ENCODE measurements at places on chromosomes 1 and 21. TPM values are rescaled to one million over a fixed set of nuclear protein-coding genes. Genes with fewer than 3 reads are reported as not detected.

DNA sequence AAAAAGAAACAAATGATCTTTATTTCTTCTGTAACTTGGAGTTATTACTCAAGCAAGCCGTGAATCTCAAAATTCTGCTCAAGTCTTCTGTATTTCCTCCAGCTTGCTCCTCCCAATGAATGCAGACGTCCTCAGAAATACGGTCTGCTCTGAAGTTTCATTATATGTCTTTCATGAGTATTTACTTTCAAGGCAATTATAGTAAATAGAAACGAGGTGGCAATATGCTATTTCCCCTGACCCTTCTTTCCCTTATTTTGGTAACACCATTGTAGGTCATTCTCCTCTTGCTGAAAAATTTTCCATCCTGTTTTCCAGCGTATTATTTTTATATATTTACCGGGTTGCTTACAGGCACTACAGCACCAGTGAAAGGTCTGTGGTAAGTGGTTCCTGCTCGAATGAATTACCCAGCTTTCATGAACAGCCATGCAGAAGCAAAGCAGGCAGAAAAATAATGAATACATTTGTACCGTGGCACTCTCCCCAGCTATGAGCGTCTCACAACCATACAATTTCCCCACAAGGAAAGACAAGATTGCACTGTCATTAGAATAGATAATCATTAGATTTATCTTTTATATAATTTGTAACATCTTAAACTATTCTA lies 350.9 kb upstream of the PKN2 start:
- DNase-seq, result no peak

DNA sequence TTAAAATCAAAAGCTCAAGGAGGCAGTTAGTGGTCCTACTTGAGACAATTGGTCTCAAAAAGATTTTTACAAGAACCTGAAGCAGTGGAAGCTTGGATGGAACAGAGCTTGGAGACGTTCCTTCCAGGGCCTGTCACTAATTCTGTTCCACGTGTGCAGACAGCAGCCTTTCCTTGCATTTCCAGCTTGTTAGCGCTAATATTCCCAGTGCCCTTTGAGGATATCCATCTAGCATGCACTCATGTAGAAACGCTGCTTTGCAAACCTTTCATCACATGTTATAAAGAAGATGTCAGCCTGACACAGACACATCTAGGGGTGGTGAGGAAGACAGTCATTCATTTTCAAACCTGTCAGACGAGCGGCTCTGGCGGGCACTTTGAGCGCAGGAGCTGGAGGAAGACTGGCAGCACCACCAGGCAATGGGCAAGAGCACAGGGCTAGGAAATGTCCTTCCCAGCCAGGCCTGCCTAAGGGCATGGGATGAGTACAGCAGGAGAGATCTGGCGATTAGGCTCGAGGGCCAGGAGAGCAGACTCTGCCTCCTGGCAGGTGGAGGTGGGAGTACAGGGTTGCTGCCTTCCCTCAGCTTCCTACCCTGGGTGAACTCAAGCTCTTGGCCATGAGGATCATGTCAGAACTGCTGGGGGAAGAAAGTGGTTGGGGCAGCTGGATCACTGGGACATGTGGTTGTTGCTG lies 55.5 kb downstream of the CASQ2 start:
- no peak for DNase-seq

- DNase-seq, result no peak
Measured at GRCh38 chr1:212412374-212412773, 2.3 kb downstream of the PACC1 start.

DNA sequence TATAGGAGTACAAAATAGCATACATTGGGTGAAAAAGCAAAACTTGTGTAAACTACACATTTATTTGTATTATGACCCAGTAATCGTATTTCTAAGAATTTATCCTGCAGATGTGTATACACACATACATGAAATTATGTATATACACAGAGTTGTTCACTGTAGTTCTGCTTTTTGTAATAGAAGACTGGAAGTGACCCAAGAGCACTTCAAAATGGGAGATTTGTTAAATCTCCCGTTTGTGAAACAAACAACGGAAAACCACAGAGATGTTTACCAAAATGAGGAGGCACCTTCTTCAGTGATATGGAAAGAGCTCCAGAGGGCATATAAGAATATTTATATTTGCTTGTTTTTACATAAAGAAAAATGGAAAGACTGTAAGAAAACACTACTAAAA lies 18.0 kb upstream of the MNDA start:
- no peak for DNase-seq

GRCh38 chr1:180257486-180257885 lies 27.4 kb downstream of the LHX4 start:
- no peak for DNase-seq

- DNase-seq, result peak; percentile 57
Measured at GRCh38 chr1:77857552-77857951, 30.9 kb upstream of the NEXN start.

DNA sequence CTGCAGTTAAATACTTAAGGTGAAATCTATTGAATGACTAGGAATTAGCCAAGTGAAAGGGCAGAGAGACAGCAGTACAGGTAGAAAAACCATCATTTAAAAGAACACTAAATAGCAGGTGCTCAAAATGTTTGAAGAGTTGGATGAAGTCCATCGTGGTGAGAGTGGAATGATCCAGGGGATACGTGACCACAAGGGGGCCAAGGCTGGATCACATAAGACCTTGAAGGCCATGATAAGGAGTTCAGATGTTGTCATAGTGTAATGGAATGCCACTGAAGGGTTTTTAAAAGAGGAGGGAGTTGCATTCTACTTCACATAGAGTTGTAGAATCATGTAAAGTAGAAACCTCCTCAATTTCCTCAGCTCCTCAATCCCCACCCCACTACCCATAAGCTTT lies 34.8 kb upstream of the HOOK1 start:
- no peak for DNase-seq

GRCh38 chr1:221543529-221544120 lies 198.3 kb downstream of the DUSP10 start:
- DNase-seq, result peak; percentile 54

TDRD10 gene
- total RNA-seq, result not detected

HUNK gene
- total RNA-seq, result 1.1 TPM

UCHL5 gene
- total RNA-seq, result 12.9 TPM

ALG14 gene
- 2.0 TPM for total RNA-seq

AKIRIN1 gene
- 63.9 TPM for total RNA-seq

DNA sequence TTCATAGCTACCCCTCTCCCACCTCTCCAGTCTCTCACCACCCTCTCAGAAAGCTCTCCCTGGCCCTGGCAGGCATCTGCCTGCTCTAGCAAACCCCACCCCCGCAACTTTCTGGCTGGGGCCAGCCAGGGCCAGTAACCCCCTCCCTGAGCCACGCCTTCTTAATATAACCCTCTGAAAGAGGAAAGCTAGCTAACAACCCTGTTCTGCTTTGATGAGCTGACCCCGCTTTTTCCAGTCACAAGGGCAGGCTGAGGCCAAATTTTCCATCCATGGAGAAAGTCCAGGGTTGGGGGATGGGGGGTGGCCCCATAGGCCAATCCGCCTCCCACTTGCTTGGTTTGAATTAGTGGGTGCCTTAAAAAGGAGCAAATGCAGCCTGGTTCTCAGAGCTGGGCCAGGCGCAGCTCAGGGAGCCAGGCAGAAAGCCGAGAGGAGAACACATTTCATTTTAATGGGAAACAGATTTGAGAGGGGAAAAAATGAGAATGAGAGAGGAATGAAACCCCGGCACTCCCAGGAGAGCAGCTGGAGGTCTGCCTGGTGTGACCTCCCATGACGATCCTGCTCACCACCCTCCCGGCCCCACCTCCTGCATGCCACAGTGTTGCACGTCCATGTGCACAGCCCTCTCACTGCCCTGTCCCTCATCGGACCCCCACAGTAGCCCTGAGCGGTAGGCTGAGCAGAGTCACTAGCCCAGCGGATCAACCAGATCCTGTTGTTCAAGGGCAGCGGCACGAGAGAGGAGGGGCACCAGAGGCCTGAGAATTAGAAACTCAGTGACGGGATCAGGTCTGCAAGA lies 62.3 kb downstream of the OPTC start:
- peak; percentile 85 for DNase-seq

- DNase-seq, result no peak
Measured at GRCh38 chr1:19925342-19926070, 2.1 kb upstream of the PLA2G2E start.

DNA sequence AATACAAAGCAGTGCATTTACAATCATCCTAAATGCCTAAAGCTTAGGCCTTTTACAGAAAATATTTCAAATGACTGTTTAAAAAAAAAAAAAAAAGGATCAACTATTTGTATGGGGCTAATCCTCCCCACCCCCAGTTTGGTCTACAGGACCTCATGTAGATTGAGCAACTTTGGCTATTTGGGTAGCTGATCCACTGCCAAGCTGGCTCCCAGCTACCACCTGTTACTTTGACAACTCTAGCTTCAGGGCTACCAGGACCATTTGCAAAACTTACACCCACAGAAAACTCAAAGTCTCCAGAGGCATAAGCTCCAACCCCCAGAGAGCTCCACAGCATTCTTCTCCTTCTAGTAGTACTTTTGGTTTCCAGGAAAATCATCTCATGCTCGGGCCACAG lies 29.4 kb downstream of the JAK1 start:
- DNase-seq, result peak; percentile 29

- DNase-seq, result peak; percentile 46
Measured at GRCh38 chr1:201783058-201783457, 45.9 kb upstream of the IPO9 start.

DNA sequence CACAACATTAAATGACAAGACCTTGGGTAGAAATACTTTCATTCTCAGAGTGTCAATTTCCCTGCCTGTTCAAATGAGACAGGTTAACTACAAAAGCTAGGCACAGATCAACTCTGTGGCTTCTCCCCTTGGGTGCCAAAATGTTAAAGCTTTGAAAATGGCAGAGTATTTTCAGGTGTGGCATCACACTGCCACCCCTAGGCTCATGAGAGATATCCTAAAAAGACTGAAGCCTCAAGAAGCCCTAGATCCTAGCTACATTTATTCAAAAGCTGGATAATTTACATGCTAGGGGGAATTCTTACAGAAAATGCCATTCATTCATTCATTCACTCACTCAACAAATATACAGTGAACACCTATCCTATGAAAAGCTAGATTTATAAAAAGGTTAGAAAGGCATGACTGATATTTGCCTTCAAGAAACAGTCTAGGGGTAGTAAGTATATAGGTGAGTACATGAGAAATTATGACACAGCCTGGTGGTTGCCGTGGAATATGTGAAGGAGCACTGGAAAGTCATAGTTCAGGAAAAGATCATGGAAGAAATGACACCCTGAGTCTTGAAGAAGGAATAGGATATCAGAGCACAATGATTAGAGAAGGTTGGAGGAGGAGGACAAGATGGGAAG lies 15.9 kb upstream of the RAB4A start:
- DNase-seq, result no peak

TMEM269 gene
- total RNA-seq, result not detected

DNA sequence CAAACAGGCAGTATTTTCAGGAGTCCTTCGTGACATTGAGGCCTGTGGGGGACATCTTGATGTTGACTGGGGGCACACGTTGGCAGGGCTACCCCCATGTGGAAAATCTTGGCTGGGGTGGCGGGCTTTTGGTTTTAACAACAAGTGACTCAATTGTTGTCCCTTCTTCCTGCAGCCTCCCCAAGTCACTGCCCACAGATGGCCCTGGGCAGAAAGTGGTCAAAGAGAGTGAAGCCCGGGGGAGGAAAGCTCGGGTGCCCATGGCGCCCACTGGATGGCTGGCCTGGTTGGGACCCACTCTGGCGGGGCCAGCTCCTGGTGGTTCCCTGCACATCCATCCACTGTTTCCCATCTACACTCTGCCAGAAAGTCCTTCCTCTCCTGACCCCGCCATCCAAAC lies 24.6 kb upstream of the ZNF648 start:
- no peak for DNase-seq

DNA sequence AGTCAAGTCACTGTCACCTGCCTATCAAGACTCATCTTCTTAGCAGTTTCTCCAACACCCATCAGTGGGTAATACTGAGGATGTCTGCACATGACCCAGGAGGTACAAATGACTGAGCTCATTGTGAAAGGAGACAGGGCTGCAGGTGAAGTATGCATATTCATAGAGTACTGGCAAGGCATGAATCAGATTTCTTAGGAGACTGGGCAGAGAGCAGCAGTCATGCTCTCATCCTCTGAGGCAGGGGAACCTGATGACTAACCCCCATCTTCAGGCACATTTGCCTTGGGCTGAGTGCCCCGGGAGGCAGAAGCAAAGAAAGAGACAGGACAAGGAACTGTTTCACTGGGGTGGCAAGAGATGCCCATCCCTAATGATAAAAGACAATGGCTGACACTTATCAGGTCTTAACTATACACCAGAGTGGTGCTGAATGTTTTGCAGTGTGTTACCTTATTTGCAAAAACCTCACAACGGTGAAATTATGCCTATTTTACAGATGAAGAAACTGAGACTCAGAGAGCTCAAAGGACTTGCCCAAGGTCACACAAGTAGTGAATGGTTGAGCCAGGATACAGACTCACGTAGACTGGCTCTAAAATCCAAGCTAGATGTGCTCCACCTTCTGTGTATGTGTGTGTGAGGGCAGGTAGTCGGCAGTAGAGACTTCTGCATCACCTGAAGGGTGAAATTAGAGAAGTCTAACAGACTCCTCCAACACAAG lies 9.2 kb upstream of the GRHL3 start:
- peak; percentile 33 for DNase-seq

All from IMR-90 (cell line).